WTC11 (cell line): ENCODE measurements at places on chromosomes 16 and 17. TPM values are rescaled to one million over a fixed set of nuclear protein-coding genes. Genes with fewer than 3 reads are reported as not detected.

The TAC4 gene
- total RNA-seq, result not detected in 3 replicates

DNA sequence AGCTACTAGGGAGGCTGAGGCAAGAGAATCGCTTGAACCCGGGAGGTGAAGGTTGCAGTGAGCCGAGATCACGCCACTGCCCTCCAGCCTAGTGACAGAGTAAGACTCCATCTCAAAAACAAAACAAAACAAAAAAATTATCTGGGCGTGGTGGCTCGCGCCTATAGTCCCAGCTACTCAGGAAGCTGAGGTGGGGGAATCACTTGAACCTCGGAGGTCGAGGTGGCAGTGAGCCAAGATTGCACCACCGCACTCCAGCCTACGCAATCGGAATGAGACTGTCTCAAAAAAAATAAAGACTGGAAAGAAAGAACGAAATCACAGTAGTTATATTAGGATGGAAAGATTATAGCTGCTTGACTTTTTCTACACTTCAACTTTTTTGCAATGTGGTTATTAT is 18.9 kb downstream of the COG1 start:
- H3K36me3 ChIP-seq, result peaks cover 31% of the 10 kb centered on the region
- H3K27ac ChIP-seq, result no peak overlapping the region

DNA sequence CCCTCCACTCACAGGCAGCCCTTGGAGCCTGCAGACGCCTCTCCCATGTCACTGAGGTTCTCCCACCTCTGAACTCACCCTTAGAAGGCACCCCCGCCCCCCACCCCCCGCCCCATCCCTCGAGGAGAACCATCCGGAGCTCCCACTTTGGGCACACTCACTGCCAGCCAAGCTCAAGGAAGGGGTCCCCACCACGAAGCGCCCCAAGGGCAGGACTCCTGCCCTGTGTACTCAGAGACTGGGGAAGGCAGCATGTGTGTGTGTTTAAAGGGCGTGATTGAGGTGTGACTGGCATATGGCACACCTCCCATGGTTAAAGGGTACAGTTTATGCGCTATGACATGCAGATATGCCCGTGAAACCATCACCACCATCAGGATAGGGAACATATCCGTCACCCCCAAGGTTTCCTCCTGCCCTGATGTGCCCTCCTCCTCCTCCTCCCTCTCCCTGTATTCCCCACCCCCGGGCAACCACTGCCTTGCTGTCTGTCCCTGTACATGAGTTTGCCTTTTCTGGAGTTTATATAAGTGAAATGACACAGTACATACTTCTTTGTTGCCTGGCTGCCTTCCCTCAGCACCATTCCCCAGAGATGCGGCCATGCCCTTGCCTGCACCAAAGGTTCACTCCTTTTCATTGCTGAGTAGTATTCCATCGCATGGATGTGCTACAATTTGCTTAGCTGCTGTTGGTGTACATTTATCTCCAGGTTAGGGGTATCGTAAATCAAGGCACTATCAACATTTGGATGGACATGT is 14.0 kb upstream of the RBFOX3 start:
- no peak overlapping the region for H3K27ac ChIP-seq
- DNase-seq, result peak; percentile 6
- peaks cover 5% of the 10 kb centered on the region for H3K27me3 ChIP-seq
- peaks cover 28% of the 10 kb centered on the region for H3K4me1 ChIP-seq

The ZNF629 gene
- 18.7 to 20.0 TPM (median 19.7 TPM) in 3 replicates for total RNA-seq

GRCh38 chr17:79007504-79008381 is 1.8 kb downstream of the CANT1 start:
- peaks cover 79% of the 10 kb centered on the region for H3K27me3 ChIP-seq
- H3K4me3 ChIP-seq, result peak overlapping the region; percentile 85
- peaks cover 22% of the 10 kb centered on the region for H3K4me1 ChIP-seq
- no peak for DNase-seq

DNA sequence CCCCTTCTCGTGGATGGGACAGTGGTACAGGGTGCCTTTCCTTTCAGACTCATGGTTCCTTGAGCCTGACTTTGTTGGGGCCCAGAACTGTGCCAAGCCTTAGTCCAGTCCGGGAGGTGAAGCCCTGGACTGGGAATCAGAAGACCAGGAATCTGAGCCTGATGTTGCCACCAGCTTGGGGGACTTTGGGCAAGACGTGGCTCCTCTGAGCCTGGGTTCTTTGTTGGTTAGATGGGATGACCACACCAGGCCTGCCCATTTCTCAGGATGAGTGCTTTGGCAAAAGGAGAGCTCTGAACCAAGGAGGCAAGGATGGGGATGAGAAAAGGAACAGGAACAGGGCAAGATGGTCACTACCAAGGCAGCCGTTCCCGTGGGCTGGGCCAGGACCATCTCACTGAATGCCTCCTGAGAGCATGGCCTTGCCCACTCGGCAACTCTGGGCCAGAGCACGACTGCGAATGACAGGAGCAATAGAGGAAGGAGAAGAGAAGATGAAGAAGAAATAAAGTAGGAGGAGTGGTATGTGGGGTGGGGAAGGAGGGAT is 32.5 kb downstream of the PITPNM3 start:
- H3K4me1 ChIP-seq, result peaks cover 7% of the 10 kb centered on the region
- H3K27ac ChIP-seq, result no peak overlapping the region
- no peaks in the 10 kb centered on the region; the same call in 1 of the 2 replicates for H3K27me3 ChIP-seq
- H3K36me3 ChIP-seq, result peaks cover 5% of the 10 kb centered on the region; the same call in 1 of the 2 replicates
- no peak overlapping the region for H3K4me3 ChIP-seq
- DNase-seq, result no peak

- H3K4me3 ChIP-seq, result no peak overlapping the region
- peaks cover 19% of the 10 kb centered on the region for H3K4me1 ChIP-seq
- no peak overlapping the region for H3K27ac ChIP-seq
- H3K36me3 ChIP-seq, result no peaks in the 10 kb centered on the region
- no peak for DNase-seq
- no peaks in the 10 kb centered on the region for H3K27me3 ChIP-seq
Measured at GRCh38 chr16:88466175-88466862, 13.2 kb downstream of the ZFPM1 start.

GRCh38 chr16:14249291-14250032 is 178.3 kb downstream of the MRTFB start:
- peaks cover 55% of the 10 kb centered on the region for H3K36me3 ChIP-seq
- H3K4me3 ChIP-seq, result no peak overlapping the region

The SOX15 gene
- 15.2 to 19.9 TPM (median 17.5 TPM) in 3 replicates for total RNA-seq

DNA sequence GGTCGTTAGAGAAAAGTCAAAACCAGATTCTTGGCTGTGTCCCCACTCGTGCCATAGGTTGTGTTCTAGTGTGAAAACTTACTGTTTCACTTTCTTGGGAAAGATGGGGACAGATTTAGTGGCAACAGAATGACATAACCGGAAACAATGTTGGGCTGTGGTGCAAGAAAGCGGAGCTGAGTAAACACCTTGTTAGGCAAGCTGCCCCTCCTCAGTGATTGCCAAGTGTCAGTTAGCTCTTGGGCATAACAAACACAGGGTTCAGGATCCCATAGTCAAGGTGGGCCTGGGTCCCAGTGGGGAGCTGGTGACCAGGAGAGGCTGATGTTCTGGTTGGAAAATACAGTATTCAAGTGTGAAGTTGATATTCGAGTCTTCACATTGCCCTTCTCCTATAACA is 15.4 kb downstream of the UBN1 start:
- no peak overlapping the region for H3K4me3 ChIP-seq
- no peak for DNase-seq
- peaks cover 47% of the 10 kb centered on the region for H3K36me3 ChIP-seq
- 0 out of 2 replicates have a peak overlapping the region, but pooled peaks have one; percentile 28 for H3K27ac ChIP-seq
- H3K4me1 ChIP-seq, result no peaks in the 10 kb centered on the region
- no peaks in the 10 kb centered on the region for H3K27me3 ChIP-seq

DNA sequence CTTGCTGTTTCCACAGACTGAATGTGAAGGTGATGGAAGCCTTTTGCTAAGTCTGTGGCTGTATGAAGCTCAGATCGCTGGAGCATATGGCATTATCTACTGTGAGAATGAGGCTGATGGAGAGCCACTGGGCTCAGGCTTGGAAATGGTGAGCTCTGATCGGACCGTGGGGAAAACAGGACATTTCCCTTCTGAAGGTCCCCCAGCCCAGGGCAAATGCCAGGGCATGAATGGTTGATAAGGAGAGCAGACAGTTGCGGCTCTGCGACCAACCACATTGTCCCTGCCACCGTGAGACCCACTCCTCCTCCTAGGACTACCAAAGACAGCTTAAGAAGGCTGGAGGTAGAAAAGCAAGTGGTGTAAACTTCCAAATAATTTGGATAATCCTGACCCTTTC is 4.7 kb upstream of the CUEDC1 start:
- H3K4me3 ChIP-seq, result no peak overlapping the region
- peaks cover 20% of the 10 kb centered on the region for H3K4me1 ChIP-seq
- H3K27me3 ChIP-seq, result peaks cover 32% of the 10 kb centered on the region
- no peak for DNase-seq
- H3K27ac ChIP-seq, result no peak overlapping the region
- H3K36me3 ChIP-seq, result no peaks in the 10 kb centered on the region

DNA sequence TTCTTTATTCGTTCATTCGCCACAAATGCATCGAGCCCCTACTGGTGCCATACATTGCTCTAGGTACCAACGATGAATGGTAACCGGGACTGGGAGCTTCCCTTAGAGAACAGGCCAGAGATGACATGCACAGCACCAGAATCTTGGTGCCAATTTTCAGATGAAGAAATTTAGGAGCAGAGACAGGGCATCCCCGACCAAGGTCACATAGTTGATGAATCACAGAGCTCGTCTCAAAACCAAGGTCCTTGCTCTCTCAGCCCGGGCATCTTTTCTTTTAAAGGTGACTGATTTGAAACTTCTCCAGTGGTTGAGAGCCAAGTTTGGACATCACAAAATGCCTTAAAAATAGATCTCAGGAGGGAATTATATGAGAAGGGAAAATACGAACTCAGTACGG is 73.2 kb upstream of the C16orf82 start:
- H3K4me1 ChIP-seq, result peaks cover 16% of the 10 kb centered on the region
- H3K27ac ChIP-seq, result no peak overlapping the region
- DNase-seq, result no peak
- H3K36me3 ChIP-seq, result peaks cover 6% of the 10 kb centered on the region
- H3K27me3 ChIP-seq, result no peaks in the 10 kb centered on the region

DNA sequence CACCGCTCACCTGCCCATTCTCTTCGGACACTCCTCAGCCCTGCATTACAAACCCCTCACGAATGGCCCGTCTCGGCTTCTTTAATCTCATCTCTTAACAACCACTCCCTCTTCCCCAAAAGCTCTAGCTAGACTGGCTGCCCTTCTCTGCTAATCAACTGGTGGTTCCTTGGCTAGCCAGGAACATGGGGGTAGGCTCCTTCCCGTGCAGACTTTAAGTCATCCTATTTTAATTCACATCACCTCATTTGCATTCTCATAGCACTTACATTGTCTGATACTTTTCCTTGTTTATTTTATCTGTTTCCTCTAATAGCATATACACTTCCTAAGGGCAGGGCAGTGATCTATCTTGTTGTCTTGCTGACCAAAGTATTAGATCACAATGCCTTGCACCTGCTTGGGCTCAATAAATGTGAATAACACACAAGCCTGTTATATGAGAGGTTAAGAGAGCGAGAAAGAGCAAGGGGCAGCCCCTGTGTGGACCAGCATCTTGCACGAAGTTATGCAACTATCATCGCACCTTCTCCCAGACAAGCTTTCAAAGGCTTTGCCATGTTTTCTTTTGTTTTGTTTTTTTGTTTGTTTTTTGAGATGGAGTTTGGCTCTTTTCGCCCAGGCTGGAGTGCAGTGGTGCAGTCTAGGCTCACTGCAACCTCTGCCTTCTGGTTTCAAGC is 9.8 kb downstream of the TP53 start:
- peak; percentile 44 for DNase-seq
- no peaks in the 10 kb centered on the region; the same call in 1 of the 2 replicates for H3K27me3 ChIP-seq
- peaks cover 48% of the 10 kb centered on the region for H3K4me1 ChIP-seq
- peak overlapping the region; percentile 98 for H3K27ac ChIP-seq

DNA sequence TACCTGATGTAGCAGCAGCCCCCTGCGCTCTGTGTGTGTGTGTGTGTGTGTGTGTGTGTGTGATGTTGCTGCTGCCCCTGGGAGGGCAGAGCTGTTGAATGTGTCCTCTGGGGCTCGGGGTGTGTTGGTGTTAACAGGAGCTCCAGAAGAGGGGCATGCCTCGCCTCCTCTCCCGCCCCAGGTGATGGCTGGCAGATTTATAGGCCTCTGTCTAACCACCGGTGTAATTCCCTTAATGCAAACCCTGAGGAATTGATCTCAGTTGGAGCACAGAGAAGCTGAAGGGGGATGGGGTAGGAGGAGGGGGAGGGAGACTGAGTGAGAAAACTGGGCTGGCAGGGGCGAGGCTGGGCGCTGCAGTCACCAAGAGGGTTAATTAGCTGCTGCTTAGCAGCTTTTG is 10.0 kb downstream of the CACNA1G start:
- no peak overlapping the region for H3K4me3 ChIP-seq
- no peak for DNase-seq
- H3K27me3 ChIP-seq, result peaks cover 22% of the 10 kb centered on the region
- peaks cover 26% of the 10 kb centered on the region for H3K4me1 ChIP-seq
- H3K36me3 ChIP-seq, result no peaks in the 10 kb centered on the region

DNA sequence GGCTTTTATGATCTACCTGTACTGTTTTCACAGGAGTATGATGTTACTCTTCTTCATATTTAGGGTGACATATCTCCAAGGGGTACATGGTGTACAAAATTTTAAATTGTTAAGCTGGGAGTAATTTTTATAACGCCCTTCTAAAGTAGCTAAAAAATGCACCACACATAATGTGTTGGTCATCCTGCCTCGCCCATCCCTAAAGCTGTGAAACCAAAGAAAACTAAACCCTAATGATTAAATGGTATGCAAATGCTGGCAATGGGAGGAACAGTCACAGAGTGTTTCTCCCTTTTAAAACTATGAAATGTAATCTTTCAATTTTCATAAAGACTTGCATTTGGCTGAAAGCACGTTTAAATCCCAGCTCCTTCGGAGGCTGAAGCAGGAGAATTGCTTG is 2.0 kb upstream of the KRT24 start:
- no peaks in the 10 kb centered on the region; the same call in 1 of the 2 replicates for H3K27me3 ChIP-seq
- H3K4me1 ChIP-seq, result no peaks in the 10 kb centered on the region
- H3K27ac ChIP-seq, result no peak overlapping the region
- no peak overlapping the region for H3K4me3 ChIP-seq

The SLC22A31 gene
- total RNA-seq, result 9.8 to 12.1 TPM (median 10.7 TPM) in 3 replicates

DNA sequence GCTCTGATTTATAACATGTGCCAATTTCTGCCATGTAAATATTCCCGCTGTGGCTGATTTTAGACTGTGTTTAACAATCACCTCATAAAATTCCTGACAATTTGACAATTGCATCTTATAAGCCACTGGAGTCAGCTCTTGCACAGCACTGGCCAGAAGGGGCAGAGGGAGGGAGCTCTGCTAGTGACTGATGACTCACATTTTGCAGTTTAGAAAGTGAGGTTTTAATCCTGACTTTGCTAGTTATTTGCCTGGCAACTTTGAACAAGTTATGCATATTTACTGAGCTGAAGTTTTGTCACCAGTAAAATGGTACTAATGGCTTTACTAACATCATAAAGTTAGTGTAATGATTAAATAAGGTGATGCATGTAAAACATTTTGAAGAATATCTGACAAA is 452.3 kb downstream of the CNTNAP4 start:
- H3K4me3 ChIP-seq, result no peak overlapping the region
- no peaks in the 10 kb centered on the region for H3K4me1 ChIP-seq

GRCh38 chr16:2761472-2761871 is 9.0 kb downstream of the SRRM2 start:
- H3K36me3 ChIP-seq, result peaks cover 100% of the 10 kb centered on the region
- H3K27ac ChIP-seq, result no peak overlapping the region
- no peaks in the 10 kb centered on the region for H3K4me1 ChIP-seq
- DNase-seq, result no peak
- no peak overlapping the region for H3K4me3 ChIP-seq

The CCL7 gene
- not detected in 3 replicates for total RNA-seq

GRCh38 chr16:53958341-53958880 is 254.5 kb downstream of the FTO start:
- no peaks in the 10 kb centered on the region for H3K27me3 ChIP-seq
- H3K4me3 ChIP-seq, result no peak overlapping the region
- H3K36me3 ChIP-seq, result no peaks in the 10 kb centered on the region
- H3K27ac ChIP-seq, result no peak overlapping the region; the same call in 1 of the 2 replicates

The DNAI2 gene
- total RNA-seq, result 0.21 to 0.26 TPM (median 0.23 TPM) in 3 replicates

The ASGR2 gene
- total RNA-seq, result 0.13 to 0.30 TPM (median 0.14 TPM) in 3 replicates

- H3K4me1 ChIP-seq, result no peaks in the 10 kb centered on the region
- no peak overlapping the region for H3K4me3 ChIP-seq
- H3K36me3 ChIP-seq, result peaks cover 84% of the 10 kb centered on the region
- H3K27ac ChIP-seq, result no peak overlapping the region
Measured at GRCh38 chr16:6682142-6682811, 650.4 kb upstream of the RBFOX1 start.
